ENCODE measurements at places on chromosomes 13 and 19. TPM values are rescaled to one million over a fixed set of nuclear protein-coding genes. Genes with fewer than 3 reads are reported as not detected.
A peak's percentile ranks its signal among the peaks of the same experiment; 100 is the strongest.

DNA sequence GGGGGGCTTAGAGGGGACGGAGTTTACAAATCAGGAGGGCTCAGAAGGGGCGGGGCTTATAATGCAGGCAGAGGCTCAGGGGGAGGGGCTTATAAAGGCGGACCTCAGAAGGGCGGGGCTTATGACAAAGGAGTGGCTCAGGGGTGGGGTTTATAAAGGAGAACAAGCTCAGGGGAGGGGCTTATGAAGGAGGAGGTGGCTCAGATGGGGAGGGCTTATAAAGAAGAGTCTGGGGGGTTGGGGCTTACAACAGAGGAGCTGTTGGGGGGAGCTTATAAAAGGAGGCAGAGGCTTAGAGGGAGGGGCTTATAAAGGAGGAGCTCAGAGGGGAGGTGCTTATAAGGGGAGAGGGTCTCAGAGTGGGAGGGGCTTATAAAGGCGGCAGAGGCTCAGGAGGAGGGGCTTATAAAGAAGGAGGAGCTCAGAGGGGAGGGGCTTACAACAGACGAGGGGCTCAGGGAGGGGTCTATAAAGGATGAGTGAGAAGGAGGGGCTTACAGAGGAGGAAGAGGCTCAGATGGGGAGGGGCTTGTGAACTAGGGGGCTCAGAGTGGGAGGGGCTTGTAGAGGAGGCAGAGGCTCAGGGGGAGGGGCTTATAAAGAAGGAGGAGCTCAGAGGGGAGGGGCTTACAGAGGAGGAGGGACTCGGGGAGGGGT is 1.0 kb downstream of the SMIM24 start:
- H3K27ac ChIP-seq, result no peak overlapping the region
- DNase-seq, result no peak
- no peaks in the 10 kb centered on the region for H3K36me3 ChIP-seq
- H3K27me3 ChIP-seq, result peaks cover 70% of the 10 kb centered on the region
- no peak overlapping the region for H3K4me3 ChIP-seq

GRCh38 chr13:106078191-106078590 is 457.3 kb downstream of the EFNB2 start:
- no peaks in the 10 kb centered on the region for H3K27me3 ChIP-seq
- H3K27ac ChIP-seq, result no peak overlapping the region
- no peak for DNase-seq
- H3K36me3 ChIP-seq, result no peaks in the 10 kb centered on the region
- H3K4me1 ChIP-seq, result no peaks in the 10 kb centered on the region

DNA sequence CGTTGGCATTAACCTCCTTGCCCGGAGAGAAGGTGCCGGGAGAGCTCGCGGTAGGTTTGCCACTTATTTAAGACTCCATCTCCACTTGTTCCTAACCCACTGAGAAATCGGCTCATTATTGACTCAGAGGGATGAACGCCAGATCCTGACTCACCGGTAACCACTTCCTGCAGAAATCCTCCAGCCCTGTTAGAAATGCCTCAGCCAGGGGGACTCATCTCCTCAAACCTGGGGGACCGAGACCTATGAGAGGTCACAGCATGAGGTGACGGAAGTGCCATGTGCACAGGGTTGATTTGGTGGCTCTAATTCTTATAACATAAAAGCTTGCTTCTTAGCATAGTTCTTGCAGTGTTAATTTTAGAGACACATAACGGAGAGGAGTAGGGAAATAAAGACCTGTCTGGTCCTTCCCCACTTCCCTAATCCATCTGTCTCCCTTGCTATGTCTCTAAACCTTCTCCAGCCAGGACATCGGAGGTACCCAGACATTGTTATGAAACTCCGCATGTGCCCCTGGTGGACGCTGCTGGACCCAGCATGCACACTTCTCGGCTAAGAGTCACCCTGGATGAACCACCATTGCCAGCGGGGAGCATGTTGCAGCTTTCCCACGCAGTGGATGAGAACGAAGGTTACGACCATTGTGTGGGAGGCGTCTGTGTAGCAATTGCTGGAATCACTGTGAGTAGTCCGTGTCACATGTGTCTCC is 158.9 kb downstream of the EFNB2 start:
- no peak overlapping the region for H3K4me3 ChIP-seq
- H3K36me3 ChIP-seq, result no peaks in the 10 kb centered on the region
- no peak for DNase-seq
- H3K27ac ChIP-seq, result no peak overlapping the region
- no peaks in the 10 kb centered on the region for H3K27me3 ChIP-seq

DNA sequence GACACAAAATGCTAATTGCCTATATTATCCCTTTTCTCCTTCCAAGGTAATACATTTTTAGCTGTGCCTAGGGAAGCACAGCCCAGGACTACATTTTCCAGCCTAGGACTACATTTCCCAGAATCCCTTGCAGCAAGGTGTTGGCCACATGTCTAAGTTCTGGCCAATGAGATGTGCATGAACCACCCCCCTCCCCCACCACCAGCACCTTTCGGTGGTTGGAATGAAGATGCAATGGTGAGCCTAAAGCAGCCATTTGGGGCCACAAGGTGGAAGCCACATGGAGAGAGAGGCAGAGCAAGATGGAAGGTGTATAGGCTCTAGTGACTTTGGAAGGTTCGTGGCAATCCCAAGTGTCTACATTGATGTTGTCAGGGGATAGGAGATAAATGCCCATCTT is 16.2 kb downstream of the UNC13A start:
- no peaks in the 10 kb centered on the region for H3K4me1 ChIP-seq
- no peaks in the 10 kb centered on the region for H3K36me3 ChIP-seq
- DNase-seq, result no peak
- no peak overlapping the region for H3K4me3 ChIP-seq
- H3K27ac ChIP-seq, result no peak overlapping the region

DNA sequence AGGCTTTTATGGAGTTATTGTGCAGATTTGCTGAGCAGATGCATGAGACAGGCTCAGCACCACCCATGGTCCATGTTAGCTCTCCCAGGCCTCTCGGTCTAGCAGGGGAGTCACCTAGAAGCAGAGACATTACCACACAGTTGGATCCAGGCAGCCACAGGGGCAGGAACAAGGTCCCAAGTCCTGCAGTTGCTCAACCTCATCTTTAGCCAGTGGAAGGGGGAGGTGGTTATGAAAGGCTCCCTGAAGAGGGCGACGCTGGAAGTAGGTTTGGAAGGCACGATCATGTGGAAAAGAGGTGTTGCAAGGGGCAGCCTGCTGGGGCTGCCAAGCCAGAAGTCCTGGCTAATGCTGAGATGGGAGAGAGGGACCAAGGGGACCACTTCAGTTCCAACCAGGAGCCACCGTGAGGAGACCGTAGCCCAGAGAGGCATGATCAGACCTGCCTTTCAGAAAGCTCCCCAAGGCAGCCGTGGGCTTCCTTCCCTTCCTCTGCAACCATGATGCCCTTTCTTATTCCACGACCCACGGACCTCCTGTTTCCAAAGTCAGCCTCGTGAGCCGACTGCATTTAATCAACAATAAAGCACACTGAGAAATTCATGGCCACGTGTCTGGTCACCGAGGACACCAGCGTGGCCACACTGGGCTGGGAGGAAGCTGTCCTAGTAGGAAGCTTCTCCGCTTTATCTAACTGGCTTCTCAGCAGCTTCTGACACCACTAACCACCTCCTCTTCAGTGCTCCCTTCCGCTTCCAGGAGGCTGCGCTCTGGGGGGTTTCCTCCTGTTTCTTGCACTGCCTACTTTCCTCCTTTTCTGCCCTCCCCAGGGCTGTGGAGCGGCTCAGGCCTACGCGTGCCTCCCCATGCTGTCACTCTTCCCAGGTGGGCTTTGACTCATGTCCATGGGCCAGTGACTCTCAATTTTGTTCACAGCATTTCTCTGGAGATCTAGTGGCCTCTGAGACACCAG is 2.6 kb downstream of the AP1M1 start:
- H3K4me3 ChIP-seq, result no peak overlapping the region
- peaks cover 47% of the 10 kb centered on the region for H3K4me1 ChIP-seq
- no peak for DNase-seq
- H3K27ac ChIP-seq, result peak overlapping the region; percentile 18

The S1PR5 gene
- total RNA-seq, result not detected

The STRN4 gene
- total RNA-seq, result 85.2 TPM

The IRGC gene
- not detected for total RNA-seq

The ZNF69 gene
- 8.2 TPM for total RNA-seq

All from esophagus muscularis mucosa (tissue), 4 donors.